ENCODE measurements at places on chromosomes 1 and 21.

GRCh38 chr1:176205332-176205914, 1.7 kb downstream of the COP1 start:
- DNase-seq: no peak

DNA sequence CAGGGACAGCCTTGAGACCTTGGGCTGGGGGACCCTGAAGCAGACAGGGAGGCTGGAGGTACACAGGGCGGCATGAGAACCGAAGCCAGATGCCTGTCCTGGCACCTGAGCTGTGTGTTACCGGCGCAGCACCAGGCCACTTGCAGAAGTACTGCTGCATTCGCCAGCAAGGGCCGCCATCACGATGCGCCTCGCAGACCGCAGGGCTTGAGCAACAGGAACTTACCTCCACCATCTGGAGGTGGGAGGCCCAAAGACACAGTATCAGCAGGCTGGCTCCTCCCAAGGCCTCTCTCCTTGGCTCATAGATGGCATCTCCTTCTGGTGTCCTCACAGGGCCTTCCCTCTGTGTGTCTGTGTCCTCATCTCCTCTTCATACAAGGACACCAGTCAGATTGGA, 90.1 kb downstream of the PRDM16 start:
- no peak for DNase-seq

- DNase-seq: no peak
Measured at GRCh38 chr1:59898927-59899326, 27.6 kb downstream of the CYP2J2 start.

DNA sequence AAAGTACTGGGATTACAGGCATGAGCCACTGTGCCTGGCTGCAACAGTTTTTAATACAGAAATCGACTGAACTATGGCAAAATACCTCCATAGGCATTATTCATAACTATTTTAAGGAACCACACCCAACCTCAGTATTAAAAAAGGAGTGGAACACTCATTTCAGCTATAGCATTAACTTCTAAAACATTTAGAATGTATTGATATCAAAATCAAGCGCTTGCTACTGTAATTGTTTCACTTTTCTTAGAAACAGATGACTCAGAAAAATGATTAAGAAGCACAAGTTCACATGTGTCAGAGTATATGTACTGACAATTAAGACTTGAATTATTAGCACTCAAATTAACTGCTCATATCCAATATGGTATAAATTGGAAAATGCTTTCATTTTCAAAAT, 15.1 kb downstream of the AIDA start:
- DNase-seq: no peak

DNA sequence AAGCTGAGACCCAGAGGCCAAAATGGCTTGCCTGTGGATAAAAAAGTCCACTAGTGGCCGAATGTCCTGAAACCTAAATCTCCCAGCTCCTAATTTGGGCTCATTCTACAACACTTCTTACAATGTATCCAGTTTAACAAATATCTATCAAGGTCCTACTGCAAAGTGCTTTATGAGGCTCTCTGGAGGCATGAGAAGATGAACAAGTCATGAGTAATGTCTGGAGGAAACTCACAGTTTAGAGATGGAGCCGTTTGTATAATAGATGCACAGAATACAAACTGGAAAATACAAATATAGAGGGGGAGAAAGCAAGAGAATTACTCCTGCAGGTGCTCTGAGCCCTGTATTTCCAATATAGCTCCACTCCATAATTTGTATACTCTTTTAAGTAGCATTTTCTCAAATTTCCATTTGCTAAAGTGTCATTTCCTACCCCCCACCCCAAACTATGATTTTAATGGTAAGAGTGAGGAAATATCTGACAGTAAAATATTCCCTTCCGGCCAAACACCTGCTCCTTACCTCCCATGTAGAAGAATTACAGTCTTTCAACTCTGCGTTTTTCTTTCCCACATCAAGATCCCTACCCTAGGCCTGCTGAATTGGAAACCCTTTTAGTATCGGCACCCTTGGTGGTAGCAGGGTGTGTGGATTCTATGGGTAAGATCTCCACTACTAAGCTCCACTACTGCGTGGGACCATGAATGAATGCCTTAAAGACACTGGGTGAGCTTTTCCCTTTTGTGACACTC, 3.3 kb upstream of the ADAMTS5 start:
- DNase-seq: no peak

- DNase-seq: no peak
Measured at GRCh38 chr1:29825941-29826415, 589.7 kb downstream of the PTPRU start.

GRCh38 chr1:5708346-5709245, 283.6 kb downstream of the NPHP4 start:
- DNase-seq: no peak

DNA sequence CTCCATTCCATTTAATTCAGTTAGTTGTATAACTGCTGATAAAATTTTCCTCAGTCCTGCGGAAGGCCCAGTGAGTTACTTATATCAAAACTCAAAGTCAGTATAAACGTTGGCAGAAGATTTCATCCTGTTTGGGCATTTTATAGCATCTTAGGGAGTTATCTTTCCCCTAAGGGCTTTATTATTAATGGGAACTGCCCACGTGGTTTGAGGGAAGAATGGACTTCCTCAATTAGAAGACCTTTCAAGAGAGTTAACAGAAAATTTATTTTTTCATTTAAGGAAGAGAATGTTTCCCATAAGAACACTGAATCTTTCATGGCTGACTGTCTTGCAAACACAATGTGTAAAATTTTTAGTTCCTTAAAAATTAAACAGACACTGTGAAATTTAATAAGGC, 400.1 kb downstream of the NEGR1 start:
- DNase-seq: no peak

GRCh38 chr1:207870306-207871031, 40.5 kb downstream of the CD34 start:
- DNase-seq: no peak

DNA sequence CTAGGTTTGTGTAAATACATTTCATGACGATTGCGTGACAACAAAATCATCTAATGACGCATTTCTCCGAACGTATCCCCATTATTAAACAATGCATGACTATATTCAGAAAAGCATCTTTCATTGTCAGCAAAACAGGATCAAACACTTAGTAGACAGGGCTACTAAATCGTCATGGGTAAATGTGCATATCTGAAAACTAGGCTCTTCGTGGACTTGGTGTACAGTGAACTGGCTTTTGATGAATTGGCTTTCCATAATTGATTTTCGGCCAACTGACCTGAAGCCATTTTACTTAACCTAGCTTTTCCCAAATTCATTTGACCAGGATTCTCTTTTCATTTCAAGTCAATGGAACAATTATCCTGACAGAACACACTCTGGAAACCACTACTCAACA, 665.0 kb downstream of the SMYD3 start:
- no peak for DNase-seq

GRCh38 chr1:43002116-43002515, 43.4 kb upstream of the SLC2A1 start:
- DNase-seq: no peak

- DNase-seq: no peak
Measured at GRCh38 chr1:109398343-109399225, 866 bp upstream of the SORT1 start.

DNA sequence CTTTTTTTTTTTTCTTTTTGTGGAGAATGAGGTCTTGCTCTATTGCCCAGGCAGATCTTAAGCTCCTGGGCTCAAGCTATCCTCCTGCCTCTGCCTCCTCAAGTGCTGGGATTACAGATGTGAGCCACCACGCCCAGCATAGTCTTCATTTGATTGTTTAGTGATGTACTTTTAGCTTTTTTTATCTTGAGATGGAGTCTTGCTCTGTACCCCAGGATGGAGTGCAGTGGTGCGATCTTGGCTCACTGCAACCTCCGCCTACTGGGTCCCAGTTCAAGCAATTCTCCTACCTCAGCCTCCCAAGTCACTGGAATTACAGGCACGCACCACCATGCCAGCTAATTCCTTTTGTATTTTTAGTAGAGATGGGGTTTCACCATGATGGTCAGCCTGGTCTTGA, 24.0 kb upstream of the LRRC3 start:
- DNase-seq: no peak

DNA sequence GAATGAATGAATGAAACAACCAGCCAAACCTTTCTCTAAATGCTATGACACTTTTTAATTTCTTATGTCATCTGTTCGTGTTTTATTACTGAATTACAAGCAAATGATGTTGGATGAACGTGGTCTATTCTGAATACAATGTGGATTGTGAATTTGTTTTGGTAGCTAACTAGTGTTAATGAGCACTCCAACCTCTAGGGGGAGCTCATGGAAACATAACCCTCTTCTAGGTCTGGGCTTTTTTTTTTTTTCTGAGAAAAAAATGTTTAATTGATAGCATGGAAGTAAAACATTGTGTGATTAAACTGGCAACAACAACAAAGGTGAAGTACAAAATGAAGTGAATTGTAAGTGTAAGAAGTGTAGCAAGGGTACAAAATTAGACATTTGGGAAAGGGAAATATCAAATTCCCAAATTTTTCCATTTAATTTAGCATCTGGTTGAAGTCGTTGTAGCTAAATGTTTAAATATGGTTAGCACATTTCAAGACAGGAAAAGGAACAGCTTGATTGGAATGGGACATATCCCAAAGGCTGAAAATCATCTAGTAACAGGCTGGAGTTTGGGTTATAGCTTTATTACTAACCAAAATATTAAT, 42.6 kb upstream of the PTGS2 start:
- DNase-seq: no peak

DNA sequence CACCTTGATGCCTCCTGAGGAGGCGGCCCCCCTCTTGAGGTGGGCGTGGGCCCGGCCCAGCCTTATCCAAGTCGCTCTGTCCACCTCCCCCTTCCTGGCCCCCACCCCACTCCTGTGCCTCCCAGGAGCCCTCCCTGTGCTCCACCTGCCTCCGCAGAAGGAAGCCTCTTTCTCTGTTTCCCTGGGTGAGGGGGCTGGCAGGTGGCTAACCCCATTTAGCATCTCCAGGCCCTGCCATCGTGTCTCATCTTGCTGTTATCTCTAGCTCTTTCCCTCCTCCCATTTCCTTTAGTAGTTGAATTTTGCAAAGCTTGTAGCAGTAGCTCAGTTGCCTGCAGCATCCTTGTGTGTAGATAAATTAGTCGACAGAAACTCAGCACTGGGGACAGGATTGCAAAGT, 7.2 kb downstream of the RNF187 start:
- DNase-seq: no peak

Data from activated gamma-delta T cell treated with Interleukin-2 at 50 U/mL for 16 hours (primary cell).